Pancreas (tissue), 10 donors: ENCODE measurements at places on chromosomes 3 and 15. TPM values are rescaled to one million over a fixed set of nuclear protein-coding genes. Genes with fewer than 3 reads are reported as not detected.

- no peak overlapping the region for H3K27ac ChIP-seq
- H3K27me3 ChIP-seq = no peaks in the 10 kb centered on the region
- no peak overlapping the region for H3K4me3 ChIP-seq
- no peak for DNase-seq
- peaks cover 3% of the 10 kb centered on the region for H3K36me3 ChIP-seq
- no peaks in the 10 kb centered on the region for H3K4me1 ChIP-seq
Measured at GRCh38 chr3:132643366-132643765, 16.2 kb downstream of the ACAD11 start.

- H3K4me3 ChIP-seq = peak overlapping the region; percentile 81
- peak; percentile 38 for DNase-seq
- H3K4me1 ChIP-seq = peaks cover 12% of the 10 kb centered on the region
- no peaks in the 10 kb centered on the region for H3K27me3 ChIP-seq
- no peaks in the 10 kb centered on the region for H3K36me3 ChIP-seq
Measured at GRCh38 chr3:197750396-197750831, 731 bp downstream of the FYTTD1 start.

DNA sequence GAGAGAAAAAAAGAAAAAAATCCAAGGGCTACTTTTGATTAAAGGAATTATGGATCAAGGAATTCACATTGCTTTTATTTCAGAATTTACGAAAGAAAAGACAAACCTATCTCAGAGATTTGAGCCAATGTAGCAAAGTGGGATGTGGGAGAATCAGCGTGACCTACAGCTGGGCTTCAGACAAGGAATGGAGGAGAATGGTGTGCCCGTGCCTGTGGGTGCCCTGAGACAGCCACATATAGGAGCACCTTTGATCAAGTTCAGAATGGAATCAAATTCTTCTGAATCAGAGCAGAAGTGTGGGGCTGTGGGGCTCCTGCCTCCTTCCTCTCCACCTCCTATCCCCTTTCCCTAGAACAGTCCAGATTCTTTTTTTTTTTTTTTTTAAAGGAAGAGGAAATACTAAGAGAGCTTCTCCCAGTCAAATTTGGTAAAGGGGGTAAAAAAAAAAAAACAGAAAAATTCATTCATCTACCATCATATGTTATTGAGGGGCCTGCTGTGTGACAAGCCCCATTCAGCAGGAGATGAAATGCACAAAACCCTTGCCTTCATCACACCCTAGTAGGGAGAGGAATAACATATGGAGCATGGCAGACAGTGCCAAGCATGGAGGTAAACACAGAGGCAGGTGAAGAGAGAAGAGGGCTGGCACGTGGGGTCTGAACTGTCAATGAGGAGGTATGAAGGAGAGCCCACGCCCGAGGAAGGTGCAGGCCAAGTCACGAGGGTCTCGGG lies 25.0 kb upstream of the MUSTN1 start:
- H3K4me3 ChIP-seq = no peak overlapping the region
- no peaks in the 10 kb centered on the region for H3K27me3 ChIP-seq
- no peak for DNase-seq

- H3K4me1 ChIP-seq = no peaks in the 10 kb centered on the region
- H3K36me3 ChIP-seq = no peaks in the 10 kb centered on the region
- no peak overlapping the region for H3K4me3 ChIP-seq
- DNase-seq = no peak
- no peaks in the 10 kb centered on the region for H3K27me3 ChIP-seq
Measured at GRCh38 chr3:46903341-46904302, 26.1 kb downstream of the PTH1R start.

The SERINC4 gene
- not detected for total RNA-seq

The CADPS gene
- total RNA-seq = 20.3 TPM

The NLGN1 gene
- 0.51 TPM for total RNA-seq

The GOLGA8Q gene
- 0.69 TPM for total RNA-seq

The LEKR1 gene
- total RNA-seq = 2.2 TPM
